Right renal cortex interstitium (tissue), 3 donors: ENCODE measurements at places on chromosomes 7 and 10. TPM values are rescaled to one million over a fixed set of nuclear protein-coding genes. Genes with fewer than 3 reads are reported as not detected.
A peak's percentile ranks its signal among the peaks of the same experiment; 100 is the strongest.

ZFAND4 gene
- polyA plus RNA-seq = 13.4 TPM

PGAM2 gene
- polyA plus RNA-seq = 1.5 TPM

- no peak for DNase-seq
Observed at GRCh38 chr7:64608116-64608910, 45.4 kb upstream of the ZNF680 start.

GRCh38 chr7:630111-630511 lies 96.4 kb upstream of the DNAAF5 start:
- no peak for DNase-seq

SEMA3D gene
- 45.4 TPM for polyA plus RNA-seq

DNA sequence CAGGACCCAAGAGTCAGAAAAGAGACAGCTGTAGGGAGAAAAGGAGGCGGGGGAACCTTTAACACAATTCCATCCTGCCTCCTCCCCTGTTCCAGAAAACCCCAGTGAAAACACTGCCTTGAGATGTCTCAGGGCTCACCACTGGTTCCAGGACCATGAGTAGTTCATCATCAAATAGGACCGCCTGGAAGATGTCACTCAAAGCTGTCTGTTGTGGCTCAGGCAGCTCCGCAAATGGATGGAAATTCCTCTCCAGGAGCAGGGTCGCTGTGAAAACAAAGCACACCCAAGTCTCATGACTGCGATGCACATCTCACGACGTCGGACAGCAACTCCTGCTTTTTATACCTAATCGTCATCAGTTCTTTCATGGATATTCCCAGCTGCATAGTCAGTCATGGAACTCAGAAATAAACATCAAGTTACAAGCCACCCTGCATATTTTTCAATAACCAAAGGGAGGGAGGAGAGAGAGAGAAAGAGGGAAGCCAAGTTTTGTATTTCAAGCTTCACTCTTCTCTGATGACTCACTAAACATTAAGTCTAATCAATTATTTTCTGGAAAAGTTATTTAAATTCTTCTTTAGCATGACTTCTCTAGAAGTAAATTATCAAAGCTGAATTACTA lies 49.2 kb downstream of the GSDME start:
- no peak for DNase-seq

SYT15B gene
- polyA plus RNA-seq = 1.5 TPM

DNA sequence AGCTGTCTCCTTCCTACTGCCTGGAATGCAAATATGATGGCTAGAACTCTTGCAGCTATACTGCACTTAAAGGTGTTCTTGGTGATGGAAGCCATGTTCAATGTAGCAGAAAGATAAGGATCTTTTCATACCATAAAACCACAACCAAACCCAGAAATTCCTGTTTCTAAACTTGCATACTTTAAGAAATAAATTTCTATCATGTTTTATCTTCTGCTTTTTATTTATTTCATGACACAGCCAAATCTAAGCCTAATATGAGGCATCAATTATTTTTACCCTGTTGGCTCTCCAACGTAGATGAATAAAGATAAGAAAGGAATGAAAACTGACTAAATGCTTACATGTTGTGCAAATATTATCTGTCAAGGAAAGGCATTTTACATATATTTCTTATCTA lies 224.1 kb downstream of the DOCK4 start:
- no peak for DNase-seq

CALCR gene
- polyA plus RNA-seq = 1.1 TPM

COL17A1 gene
- polyA plus RNA-seq = 0.27 TPM

GRCh38 chr7:9192969-9193368 lies 759.6 kb downstream of the NXPH1 start:
- no peak for DNase-seq

GRCh38 chr7:101593556-101593955 lies 35.5 kb downstream of the MYL10 start:
- DNase-seq = no peak

GRCh38 chr7:49866076-49866735 lies 92.8 kb downstream of the VWC2 start:
- DNase-seq = no peak

- no peak for DNase-seq
Observed at GRCh38 chr7:115965796-115966475, 64.6 kb downstream of the TFEC start.

DNA sequence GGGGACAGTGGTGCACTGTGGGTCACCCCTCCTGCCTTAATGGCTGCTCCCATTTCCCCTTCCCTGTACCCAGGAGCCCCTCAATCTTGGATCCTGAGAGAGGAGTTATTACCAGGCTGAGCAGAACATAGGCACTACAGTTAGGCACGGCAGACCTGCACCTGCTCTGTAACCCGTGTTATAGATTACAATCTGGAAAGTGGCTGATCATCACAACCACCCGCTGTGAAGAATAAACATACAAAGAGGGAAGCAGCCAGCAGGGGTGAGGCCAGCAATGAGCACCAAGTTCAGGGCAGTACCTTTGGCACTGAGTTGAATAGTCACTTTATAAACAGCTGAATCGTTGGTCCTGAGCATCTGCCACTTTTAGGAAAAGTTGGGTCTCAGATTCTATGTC lies 1.7 kb downstream of the CDHR1 start:
- no peak for DNase-seq

- DNase-seq = no peak
Observed at GRCh38 chr7:141157138-141157765, 83.4 kb downstream of the TMEM178B start.

BTBD16 gene
- 0.36 TPM for polyA plus RNA-seq

DNA sequence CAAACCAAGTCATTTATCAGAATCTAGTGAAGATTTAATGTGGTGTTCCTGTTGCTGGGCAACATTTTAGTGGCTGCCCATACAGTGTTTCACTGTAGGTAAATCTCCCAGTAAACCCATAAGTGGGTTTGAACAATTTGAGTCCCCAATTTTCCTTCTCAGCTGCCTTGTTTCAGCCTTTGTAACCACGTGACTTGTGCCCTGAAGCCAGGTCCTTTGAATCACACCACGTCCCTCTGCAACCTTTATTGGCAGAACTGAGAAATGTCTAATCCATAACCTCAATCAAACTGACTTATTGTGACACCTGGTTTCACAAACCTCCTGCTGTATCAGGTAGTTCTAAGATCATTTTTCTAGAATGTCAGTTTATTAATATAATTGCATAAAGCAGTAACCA lies 30.1 kb downstream of the SND1 start:
- no peak for DNase-seq

DNA sequence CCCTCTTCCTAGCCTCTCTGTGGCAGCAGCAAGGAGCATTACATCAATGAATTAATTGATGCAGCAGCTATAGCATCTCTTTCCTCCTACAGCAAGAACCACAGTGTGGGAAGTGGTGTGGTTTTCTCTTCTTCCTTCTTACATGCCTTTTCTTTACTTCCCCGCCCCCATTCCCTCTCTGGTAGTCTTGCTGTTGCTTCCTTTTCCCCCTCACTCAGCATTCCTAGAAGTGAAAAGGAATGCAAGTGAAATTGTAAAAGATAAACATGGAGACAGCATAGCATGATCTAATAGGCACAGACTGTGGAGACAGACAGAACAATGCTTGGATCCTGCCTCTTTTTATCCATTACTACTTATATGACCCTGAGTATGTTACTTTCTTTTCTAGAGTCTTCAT lies 370.5 kb upstream of the BMPER start:
- DNase-seq = no peak

GRCh38 chr7:155414547-155415492 lies 43.1 kb upstream of the EN2 start:
- no peak for DNase-seq

DNA sequence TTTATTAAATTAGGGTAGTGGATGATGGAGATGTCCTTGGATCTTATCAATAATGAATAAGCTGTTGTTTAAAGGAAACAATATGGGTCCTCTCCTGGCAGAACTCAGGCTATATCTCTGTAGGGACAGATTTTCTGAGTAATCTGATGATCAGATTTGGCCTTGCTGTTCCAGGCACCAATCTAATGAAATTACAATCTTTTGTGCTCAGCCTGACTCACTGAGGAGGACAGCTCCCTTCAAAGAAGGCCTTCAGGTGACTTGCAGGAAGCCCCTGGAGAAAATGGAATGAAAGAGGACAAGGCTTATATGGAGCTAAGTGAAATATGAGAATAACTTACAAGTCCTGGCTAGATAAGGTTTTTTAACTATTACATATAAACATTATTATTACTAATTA lies 486.4 kb upstream of the SORCS1 start:
- no peak for DNase-seq

DNA sequence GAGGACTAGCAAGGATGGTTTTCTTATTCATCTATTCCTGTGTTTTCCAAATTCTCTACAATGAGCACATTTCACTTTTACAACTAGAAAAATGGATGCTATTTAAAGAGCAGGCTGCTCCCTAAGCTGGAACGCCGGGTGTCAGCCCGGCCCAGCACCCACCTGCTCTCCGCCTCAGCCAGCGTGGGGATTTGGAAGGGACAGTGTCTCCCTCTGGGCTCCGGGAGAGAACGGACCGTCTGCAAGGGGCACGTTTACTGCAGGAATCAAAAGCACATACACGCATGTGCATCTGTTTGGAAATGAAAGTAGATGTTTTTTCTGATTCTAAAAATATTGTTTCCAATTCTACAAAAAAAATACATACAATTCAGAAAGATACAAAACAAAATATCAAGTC lies 2.3 kb upstream of the JAKMIP3 start:
- no peak for DNase-seq

GRCh38 chr10:59374916-59375315 lies 12.6 kb upstream of the FAM13C start:
- DNase-seq = no peak

AKR1C4 gene
- not detected for polyA plus RNA-seq

GRID2IP gene
- polyA plus RNA-seq = 0.61 TPM

DNA sequence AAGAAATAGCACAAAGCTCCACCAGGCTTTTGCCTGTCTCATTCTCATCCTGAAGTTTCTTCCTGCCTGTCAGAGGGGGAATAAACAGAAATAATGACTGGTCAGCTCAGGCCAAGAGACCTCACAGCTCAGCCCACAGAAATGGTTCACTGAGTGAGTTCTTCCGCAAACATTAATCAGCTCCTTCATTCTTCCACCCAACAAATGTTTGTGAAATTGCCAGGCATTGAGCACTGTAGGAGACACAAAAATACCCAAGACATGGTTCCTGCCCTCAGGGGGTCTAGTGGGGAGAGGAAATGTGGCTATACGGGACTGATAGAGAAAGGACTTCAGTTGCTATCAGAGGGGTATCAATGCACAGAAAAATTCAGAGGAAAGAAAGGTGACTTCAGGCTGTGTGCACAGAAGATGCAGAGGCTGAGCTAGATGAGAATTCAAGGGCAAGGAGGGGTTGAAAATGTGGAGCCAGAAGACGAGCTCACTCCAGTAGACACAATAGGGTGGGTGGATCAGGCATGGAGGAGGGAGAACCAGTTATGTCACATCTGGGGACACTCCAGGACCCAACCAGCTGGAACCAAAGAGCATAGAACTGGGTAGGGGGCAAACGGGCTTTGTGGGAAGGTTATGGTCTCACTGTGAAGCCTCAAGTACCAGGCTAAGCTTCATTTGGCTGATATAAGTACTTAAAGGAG lies 20.9 kb downstream of the MYOF start:
- DNase-seq = no peak

GRCh38 chr7:73645643-73646174 lies 21.4 kb upstream of the MLXIPL start:
- DNase-seq = no peak

GRCh38 chr7:116952635-116953371 lies 498 bp upstream of the ST7 start:
- DNase-seq = peak; percentile 30

TUBB8 gene
- polyA plus RNA-seq = 0.43 TPM

DNA sequence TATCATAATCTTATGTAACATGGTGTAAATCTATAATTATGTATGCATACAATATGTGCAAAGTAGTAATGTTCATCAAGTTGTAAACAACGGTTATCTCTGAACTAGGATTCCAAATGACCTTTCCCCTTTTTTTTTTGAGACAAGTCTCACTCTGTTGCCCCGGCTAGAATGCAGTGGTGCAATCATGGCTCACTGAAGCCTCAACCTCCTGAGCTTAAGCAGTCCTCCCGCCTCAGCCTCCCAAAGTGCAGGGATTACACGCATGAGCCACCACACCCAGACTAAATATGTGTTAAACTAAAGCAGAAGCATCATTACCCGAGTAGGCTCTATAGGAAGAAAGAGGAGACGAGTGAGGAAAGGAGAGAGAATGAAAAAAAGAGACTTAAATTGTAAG lies 7.8 kb upstream of the KMT2C start:
- DNase-seq = no peak
